ENCODE measurements at places on chromosomes 16 and 17.

DNA sequence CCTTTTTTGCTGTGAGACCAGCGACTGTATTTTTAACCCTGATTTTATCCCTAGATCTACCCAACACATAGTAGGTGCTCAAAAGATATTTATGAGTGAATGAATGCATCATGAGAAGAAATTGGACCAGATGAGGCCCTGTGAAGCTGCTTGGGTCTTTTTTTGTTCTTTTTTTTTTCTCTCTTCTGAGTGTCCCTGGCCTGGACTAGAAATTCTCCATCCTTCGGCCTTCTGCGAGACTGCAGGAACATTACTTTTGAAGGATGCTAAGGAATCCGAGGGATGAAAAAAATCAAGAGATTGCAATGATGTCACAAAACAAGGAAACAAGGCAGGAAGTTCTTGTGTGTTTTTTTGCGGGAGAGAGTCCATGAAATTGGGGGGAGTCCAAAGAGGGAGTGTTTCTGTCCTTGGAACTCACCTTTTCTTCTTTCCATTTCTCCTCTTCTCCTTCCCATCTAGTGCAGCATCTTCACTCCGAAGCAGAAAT lies 560 bp upstream of the RUSF1 start:
- peak; percentile 22 for DNase-seq

DNA sequence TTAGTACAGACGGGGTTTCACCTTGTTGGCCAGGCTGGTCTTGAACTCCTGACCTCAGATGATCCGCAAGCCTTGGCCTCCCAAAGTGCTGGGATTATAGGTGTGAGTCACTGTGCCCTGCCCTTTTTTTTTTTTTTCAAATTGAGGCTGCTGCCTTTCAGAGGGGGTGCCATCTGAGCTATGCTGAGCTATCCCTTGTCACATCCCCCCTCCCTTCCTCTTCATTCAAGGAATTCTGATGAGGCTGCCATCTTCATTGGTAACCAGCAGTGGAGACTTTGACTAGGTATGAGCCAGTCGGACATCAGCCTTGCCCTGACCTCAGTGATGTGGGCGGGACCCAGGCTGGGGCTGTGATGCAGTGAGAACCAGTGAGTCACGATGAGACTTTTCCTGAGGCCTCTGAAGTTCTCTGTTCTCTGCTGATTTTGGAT lies 24.4 kb upstream of the GPT2 start:
- no peak for DNase-seq

DNA sequence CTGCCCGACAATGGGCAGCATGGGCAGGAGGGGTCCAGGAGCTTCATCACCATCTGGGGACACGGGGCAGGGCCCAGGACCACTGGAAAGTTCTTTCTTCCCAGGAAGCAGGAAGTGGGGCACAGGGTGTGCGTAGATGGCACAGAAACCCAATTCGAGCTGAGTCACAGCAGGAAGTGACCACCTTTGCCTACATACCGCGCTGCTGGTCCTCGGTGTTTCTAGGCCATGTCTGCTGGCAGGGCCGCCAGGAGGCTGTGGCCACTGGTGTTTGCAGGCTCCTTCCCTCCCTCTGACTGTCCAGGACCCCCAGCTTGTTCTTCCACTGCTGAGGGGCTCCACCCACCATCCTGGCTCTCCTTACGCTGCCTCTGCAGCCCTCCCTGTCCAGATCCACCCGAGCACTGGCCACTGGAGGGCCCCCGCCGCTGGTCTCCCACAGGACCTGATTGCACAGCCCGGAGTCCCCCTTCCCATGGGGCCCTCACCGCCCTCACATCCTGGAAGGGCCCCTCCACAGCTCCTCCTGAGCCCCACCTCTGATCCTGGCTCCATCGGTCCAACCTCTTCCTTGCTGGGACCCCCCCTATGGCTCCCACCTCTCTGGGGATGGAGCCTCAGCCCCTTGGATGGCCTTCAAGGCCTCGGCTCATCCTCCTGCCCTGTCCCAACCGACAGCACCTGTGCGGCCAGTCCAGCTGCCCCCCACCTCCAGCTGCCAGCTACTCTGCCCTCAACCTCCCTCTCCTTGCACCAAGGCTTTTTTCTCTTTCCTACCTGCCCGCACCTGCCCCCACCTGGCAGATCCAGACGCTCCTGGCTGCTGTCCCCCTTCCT lies 14.5 kb upstream of the RASD1 start:
- DNase-seq, result peak; percentile 71

- peak; percentile 1 for DNase-seq
These were observed 115.2 kb upstream of the NETO2 start for GRCh38 chr16:47258874-47259461.

DNA sequence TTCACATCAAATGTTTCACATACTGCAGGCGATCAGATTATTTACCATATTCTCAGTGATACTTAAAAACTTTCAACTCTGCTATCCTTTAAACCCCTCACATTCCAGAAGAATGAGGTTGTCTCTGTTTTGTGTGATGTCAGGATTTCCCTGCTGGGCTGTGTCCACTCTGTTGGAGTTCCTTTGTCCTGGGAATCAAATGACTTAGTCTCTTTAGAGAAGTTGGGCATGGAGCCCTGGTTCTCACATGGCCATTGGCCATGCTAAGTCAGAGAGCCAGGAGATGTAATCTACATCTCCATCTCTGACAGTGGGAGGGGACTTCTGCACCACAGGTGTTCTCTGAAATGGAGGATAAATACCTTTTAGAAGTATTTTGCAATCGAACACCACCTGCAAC lies 205.1 kb upstream of the MAF start:
- DNase-seq, result no peak

DNA sequence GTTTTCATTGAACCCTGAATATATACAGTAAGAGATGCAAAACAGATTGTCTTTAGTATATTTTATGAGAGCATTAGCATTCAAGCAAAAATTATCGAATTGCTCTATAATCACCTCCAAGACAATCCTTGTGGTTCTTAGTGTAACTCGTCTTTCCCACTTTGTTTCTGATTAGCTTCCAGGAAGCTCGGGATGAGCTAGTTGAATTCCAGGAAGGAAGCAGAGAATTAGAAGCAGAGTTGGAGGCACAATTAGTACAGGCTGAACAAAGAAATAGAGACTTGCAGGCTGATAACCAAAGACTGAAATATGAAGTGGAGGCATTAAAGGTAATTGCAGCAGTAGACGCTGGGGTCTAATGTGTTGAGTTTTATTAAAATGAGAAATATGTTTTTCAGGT lies 9.9 kb downstream of the NDEL1 start:
- no peak for DNase-seq

DNA sequence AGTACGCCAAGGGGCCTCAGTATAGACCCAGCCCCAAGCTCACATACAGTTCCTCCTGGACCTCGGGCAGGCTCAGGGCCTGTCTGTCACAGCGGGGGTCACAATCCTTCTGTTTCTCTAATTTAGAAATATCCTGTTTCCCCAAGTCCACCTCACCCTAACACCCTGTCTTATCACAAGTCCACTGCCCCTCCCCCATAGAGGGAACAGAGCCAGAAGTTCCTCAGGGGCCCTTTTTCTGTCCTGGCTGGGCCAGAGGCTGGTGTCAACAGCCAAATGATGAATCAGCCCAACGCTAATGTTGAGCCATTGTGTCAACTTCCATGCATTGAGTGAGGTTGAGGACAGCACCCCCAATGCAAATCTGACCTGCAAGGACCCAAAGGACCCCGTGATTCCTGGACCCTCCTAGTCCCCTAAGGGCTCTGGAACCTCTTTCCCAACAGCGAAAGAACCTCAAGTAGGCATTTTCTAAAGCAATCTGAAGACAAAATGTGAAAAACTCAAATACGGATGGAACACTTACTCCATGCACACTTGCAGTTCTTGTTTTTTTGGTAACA lies 58.6 kb downstream of the PECAM1 start:
- no peak for DNase-seq

DNA sequence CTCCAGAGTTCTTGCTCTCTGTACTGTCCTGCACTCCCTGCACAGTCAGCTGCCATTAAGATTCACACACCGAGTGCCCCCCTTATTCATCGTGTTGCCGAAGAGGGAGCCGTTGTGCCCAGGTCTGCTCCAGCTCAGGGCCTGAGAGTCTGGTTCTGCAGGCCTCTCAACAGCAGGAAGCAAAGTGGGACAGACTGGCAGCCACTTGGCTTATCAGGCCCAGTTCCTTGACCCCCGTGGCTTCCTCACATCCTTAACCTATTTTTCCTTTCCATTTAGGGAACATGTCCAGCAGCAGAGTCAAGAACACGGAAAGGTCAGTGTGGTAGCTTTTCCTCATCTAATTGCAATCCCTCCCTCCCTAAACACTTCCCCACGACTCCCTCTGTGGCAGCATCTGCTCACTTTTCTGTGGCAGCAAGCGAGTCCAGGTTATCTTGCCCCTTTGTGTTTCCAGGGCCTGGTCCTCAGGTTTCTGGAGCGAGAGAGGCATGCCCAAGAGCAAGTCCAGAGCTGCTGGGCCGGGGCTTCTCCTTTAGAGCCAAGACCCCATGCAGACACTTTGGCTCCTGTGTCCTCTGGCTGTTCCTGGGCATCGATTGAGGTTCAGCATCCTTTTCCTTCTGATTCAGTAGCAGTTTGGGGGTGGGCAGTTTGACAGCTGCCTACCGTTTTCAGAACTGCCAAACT lies 22.1 kb upstream of the ADAM11 start:
- no peak for DNase-seq

DNA sequence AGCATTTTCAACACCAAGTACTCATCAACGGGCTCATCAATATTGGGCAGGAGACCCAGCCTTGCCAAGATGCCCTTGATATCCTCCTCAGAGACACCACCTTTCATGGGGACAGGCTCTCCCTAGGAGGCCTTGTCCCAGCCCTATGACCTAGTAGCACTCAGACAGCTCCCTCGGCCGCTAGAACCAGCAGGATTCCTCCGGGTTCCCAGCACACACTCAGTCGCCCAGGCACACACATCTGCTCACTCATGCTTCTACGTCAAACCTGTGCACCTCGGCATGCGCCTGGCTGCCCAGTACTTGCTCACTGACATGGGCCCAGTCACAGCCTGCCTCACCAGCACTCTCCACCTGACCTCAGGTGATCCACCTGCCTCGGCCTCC lies 17.0 kb downstream of the SRCIN1 start:
- no peak for DNase-seq

- DNase-seq, result no peak
These were observed 3.2 kb downstream of the INCA1 start for GRCh38 chr17:4994081-4994595.

GRCh38 chr17:41773190-41773588 lies 13.3 kb downstream of the JUP start:
- peak; percentile 84 for DNase-seq

DNA sequence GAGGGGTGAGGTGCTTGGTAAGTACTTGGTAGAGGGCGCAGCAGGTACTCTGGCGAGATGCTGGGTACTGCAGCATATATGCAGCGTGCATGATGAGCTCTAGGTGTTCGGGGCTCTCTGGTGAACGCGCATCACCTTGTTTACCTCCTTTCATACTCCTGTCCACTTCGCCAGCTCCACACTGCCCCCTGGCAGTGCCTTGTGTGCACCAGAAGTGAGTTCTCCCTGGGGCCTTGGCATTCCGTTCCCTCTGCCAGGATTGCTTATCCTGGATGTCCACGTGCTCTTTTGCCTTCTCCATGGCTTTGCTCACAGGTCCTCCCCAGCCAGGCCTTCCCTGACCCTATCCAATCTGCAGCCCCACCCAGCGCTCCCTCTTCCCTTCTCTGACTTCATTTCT lies 154.2 kb downstream of the MRM1 start:
- no peak for DNase-seq

DNA sequence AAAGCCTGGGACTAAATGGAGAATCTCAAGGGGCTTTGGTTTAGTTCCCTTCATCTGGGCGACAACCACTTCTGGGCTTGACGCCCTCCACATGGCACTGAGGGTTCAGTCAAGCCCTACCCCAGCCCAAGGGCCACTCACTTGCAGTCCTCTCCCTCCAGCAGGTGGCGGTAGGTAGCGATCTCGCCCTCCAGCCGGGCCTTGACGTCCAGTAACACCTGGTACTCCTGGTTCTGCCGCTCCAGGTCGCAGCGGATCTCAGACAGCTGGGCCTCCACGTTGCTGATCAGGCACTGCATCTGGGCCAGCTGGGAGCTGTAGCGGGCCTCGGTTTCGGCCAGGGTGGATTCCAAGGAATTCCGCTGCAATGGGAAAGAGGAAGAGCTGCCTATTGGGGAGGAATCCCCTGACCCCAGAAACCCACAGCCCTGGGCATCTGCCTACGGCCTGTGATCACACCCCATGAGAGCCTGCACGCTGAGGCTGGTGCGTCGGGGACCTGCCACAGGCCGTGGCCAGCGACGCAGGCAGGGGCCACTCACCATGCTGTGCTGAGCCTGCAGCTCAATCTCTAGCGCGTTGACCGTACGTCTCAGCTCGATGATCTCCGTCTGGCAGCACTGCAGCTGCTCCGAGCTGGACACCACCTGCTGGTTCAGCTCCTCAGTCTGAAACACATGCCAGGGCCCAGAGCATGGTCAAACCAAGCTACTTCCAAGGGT lies 2.7 kb downstream of the KRT36 start:
- DNase-seq, result no peak

GRCh38 chr16:50692999-50693781 lies at the start of gene NOD2:
NOD2 (plus strand) TSS chr16:50693606; CDS start chr16:50699496, 5,890 bp downstream.
- no peak for DNase-seq

- DNase-seq, result no peak
These were observed 121.3 kb upstream of the CACNG5 start for GRCh38 chr17:66713533-66714042.

DNA sequence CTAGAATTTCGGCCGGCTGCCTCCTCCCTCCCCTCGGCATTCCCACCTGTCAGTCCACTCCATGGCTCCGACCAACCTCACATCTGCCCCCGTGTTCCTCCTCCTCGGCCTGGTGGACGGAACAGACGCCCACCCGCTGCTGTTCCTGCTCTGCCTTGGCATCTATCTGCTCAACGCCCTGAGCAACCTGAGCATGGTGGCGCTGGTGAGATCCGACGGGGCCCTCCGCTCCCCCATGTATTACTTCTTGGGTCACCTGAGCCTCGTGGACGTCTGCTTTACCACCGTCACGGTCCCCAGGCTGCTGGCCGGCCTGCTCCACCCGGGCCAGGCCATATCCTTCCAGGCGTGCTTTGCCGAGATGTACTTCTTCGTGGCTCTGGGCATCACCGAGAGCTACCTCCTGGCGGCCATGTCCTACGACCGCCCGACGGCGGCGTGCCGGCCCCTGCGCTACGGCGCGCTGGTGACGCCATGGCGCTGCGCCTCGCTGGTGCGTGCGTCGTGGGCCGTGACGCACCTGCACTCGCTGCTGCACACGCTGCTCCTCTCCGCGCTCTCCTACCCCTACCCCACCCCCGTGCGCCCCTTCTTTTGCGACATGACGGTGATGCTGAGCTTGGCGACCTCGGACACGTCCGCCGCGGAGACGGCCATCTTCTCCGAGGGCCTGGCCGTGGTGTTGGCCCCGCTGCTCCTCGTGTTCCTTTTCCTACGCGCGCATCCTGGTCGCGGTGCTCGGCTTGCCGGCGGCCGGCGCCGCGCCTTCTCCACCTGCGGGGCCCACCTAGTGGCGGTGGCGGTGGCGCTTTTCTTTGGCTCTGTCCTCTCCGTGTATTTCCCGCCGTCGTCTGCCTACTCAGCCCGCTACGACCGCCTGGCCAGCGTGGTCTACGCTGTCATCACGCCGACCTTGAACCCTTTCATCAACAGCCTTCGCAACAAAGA lies at the start of gene OR3A2:
Gene OR3A2, minus strand, starts transcription at position 440 of the 948 bp plus-strand sequence.
- DNase-seq, result peak; percentile 13

GRCh38 chr17:17043461-17044271 lies 1.4 kb downstream of the MPRIP start:
- peak; percentile 54 for DNase-seq

GRCh38 chr17:39208893-39209292 lies 8.8 kb downstream of the RPL19 start:
- DNase-seq, result peak; percentile 80

GRCh38 chr17:29032013-29032856 lies 10.7 kb upstream of the PIPOX start:
- no peak for DNase-seq

- DNase-seq, result peak; percentile 83
These were observed 10.1 kb upstream of the CA4 start for GRCh38 chr17:60139438-60140285.
